A549 (cell line): ENCODE measurements at places on chromosomes 3 and 15.

DNA sequence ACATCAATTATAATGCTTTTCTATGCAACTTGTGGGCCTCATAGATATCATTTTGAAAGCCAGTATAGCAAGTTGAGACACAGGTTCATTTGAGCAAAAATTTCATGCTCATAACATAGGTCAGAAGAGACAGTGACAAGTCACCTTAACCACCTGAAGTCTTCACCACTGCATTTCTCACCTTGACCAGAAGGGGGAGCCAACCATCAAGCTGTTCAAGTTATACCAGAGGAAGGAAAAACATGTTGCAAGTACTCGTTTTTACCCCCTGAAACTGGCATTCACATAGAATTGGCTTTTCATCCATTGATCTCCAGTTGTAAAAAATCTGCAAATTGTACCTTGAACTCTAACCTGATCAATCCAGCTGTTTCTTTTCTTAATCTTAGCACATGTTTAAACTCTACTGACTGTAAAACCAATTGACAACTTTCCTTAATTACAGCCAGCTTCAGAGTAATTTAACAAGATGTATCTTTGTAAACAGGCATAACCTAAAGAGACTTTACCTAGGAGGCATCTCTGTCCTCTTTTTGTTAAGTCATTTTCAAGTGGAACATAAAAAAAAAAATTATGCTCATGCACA is 1.4 kb downstream of the LMOD3 start:
- DNase-seq, result peak; percentile 21

DNA sequence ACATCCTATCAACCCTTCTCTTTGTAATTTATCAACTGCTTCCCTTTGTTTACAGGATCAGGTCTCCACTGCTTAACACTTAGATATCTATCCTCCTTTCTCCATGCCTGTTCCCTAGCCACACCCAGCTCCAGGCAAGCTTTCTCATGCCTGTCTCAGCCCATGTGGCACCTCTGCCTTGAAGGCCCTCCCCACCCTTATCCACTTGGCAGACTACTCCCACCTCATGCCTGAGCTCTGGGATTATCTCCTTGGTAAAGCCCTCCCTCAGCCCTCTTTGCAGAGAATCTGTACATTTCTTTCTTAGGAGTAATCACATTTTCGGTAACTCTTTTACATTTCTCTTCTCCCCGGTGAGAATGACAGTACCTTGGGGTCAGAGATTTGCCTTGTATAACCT is 96.0 kb downstream of the ATP1B3 start:
- DNase-seq, result no peak

DNA sequence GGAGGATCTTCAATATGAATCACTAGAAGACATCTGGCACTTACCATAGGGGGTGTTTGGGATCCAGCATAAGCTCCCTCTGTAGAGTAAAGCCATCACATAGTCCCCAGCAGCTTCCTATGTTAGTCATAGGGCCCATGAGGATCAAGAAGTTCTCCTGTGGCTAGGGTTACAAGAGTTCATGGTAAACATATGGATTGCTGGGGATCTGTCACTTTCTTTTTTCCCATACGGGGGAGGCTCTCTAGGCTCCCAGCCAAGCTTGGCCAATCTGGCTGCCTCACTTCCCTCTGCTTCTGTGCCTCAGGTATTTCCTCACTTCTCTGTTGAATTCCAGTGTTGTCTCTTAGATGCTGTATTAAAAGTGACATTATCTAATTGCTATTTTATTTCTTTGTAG is 597.9 kb downstream of the PDCD6IP start:
- no peak for DNase-seq

DNA sequence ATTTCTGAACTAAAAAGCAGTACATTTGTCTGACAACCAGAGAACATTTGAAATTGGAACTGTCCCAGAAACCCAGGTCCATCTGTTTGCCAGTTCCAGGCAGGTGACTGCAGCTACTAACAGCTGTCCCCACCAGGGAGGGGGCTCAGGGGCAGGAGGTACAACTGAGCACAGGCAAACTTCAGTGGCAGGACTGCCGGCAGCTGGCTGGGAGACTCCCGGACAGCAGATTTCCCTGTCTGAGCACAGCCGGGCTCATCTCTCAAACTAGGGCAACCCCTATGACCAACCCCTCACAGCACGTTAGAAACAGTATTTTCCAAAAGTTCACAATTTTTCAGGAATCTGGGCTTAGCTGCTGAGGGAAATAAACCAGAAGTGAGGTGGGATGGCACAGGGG is 88.8 kb downstream of the MEGF11 start:
- DNase-seq, result no peak

DNA sequence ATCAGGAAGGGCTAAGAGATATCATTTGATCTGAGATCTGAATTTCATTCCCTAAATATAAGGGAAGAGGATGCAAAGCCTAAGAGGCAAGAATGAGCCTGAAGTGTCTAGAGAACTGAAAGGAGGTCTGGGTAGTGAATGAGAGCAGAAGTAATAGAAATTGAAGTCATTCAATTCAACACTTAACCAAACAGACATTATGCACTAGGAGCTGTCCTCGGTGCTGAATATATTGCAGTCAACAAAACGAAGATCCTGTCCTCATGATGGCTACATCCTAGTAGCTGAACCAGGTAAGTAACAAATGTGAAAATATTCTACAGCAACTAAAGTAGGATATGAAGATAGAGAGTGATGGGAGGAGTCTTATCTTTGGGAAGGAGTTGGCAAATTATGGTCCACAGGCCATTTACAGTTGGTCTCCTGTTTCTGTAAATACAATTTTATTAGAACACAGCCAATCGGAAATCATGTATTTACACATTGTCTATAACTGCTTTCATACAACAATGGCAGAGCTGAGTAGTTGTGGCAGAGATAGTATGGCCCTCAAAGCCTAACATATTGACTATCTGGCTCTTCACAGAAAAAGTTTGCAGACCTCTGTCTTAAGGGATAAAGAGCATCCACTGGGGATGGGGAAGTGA is 192.9 kb upstream of the CADPS start:
- DNase-seq, result no peak

DNA sequence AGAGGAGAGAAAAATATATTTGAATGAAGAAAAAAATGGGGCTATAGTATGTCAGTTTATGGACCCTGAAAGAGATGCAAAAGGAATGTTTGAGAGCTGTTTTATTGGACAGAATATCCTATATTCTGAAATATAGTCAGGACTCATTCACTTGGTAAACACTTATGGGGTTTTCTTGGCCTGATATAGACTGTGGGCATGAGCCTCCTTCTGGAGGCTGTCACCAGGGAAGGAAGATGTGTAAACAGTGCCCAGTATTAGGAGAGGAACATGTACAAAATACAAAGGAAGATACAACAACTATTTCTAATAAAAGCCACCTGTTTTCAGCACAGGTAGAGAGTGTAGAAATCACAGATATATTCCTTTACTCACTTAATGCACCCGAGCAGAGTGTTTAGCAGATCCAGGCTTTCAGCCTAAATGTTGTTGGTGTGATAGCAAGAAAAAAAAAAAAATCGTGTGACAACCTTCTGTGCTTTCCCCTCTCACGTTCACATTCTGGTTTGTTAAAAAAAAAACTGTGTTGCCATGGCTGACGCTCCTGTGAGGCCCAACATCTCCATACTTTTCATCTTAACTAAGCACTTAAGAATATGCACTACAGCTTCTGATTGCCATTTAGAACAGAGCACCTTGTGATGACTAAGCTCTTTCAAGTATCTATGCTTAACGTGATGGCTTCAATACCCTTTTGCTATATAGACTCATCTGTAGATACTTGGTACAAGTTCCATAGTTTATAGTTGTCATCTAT is 134.1 kb downstream of the MBNL1 start:
- DNase-seq, result no peak

- no peak for DNase-seq
These were observed 18.2 kb upstream of the AMOTL2 start for GRCh38 chr3:134392336-134392983.

GRCh38 chr15:39110336-39110735 is 470.5 kb upstream of the THBS1 start:
- no peak for DNase-seq

DNA sequence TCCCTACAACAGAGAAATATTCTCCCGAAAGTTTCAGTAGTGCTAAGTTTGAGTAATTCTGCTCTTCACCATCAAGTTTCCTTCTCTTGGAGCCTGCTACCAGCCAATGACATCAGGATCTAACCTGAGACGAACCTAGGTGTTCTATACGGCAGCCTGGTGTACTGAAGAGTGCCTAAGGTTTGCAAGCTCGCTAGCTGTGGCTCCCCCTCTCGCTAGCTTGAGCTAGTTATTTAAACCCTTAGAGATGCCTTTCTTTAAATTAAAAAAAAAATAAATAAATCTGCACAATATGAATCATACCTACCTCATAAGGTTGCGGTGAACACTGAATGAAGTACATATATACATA is 1.4 kb upstream of the COL8A1 start:
- DNase-seq, result no peak

DNA sequence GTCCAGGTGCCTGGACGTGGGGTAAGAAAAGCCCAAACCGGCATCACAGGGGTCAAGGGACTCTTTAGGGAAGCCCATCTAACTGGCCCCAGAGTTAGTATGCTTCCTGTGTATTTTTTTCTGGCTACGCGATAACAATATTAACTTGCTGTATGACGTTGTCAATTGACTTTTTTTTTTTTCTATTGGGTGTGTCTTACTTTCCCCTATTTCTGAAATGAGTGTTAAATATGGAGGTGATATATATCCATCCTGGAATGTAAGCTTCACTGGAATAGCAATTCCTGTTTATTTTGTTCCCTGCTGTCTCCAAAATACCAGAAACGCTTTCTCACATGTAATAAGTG is 598 bp upstream of the GMNC start:
- no peak for DNase-seq

DNA sequence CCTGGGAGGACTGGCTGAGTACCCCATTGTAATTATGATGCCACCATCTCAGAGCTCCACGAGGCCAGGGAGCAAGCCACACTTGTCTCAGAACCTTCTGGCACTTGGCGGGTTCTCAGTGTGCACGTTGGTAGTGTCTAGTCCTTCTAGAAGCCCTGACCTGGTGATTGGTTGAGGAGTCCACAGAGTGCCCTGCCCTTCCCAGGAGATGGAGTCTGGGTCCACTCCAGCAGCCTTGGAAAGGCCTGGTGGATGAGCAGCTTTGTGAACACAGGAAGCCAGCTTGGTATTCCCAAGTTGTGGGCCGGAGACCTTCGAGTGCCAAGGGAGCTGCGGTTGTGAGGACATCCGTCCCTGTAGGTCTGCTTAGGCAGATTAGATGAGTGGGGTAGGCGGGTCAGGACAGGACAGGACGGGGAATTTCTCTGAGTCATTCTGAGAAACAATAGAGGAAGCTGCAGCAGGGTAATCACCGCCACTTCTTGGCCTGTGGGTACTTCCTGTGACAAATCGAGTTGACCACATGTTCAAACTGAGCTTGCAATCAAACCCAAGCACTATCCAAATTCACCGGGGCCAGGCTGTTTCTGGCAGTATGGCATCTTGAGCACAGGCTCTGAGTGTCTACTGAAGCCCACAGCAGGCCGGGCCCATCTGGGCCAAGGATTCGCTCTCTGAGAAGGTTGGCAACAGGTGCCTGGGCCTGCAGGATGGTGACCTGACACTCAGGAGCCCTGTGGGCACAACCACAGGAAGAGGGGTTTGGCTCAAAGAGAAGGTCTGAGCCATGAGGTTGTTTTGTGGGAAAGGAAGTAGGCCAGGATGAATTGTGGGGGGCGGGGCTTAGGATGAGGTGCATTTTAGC is 71.5 kb upstream of the PLXNA1 start:
- DNase-seq, result peak; percentile 79

DNA sequence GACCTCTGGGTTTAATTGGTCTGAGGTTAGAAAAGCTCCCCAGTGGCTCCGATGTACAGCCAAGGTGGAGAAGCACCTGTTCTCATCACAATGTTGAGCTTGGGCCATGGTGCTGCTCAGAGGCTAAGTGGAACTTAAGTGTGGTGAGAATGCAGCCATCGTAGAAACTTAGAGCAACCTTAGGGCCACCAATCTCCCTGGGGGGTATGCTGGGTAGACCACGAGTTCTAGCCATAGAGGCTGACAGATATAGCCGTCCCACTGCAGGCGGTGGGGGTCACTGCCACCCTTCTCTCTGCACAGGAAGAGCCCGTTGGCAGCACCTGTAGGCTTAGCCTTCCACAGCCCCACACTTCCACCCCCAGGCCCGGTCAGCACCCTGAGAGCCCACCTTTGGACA is 38.0 kb downstream of the MGLL start:
- DNase-seq, result no peak

DNA sequence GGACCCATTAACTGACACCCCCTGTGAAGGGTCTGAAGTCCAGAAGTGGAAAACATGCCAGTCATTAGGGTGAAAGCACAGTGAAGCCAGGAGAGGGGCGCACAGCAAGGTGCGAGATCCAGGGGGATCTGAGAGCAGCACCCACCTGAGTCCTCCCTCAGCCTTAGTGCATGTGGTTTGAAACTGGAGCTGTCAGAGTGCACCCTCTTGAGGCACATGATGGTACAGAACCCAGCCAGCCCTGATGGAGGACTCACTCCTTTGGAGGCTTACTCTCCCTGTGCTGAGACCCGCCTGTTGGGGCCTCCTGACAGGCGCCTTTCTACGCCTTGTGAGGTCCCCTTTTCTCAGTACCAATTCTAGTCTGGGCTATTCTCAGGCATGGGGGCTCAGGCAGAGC is 77.8 kb downstream of the IL20RB start:
- peak; percentile 28 for DNase-seq

DNA sequence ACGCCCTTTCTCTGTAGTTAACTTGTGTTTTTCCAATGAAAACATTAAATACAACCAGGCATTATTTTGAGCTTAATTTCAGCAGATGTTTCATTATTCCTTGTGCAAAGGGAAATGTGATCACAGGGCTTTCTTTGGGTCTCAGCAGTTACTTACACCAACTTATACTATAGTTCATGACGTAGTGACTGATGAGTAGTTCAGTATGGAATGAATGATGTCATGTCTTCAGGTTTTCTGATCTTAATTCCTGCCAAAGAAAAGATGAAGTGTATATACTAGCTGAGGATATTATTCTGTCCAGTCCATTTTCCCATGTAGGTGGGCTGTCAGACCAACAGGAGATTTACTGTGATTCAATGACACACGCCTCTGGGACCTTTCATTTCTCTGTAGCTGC is 61.3 kb downstream of the MYRIP start:
- no peak for DNase-seq

DNA sequence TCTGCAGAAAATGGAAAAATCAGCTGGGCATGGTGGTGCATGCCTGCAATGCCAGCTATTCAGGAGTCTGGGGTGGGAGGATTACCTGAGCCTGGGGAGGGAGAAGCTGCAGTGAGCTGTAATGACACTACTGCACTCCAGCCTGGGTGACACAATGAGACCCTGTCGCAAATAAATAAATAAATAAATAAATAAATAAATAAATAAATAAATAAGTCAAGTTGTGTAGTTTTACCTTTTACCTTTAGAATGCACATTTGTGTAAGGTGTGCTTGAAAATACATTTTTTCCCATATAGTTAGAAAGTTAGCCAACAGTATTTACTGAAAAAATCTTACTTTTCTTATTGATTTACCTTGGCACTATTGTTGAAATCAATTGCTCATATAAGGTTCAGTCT is 515.6 kb downstream of the NAALADL2 start:
- no peak for DNase-seq

- no peak for DNase-seq
These were observed 415.3 kb downstream of the TIGIT start for GRCh38 chr3:114709102-114709501.

GRCh38 chr15:60179786-60180391 is 175.8 kb downstream of the FOXB1 start:
- peak; percentile 60 for DNase-seq

- no peak for DNase-seq
These were observed 10.4 kb upstream of the RTP1 start for GRCh38 chr3:187186801-187187421.
